T1000 (cell line): ENCODE measurements at places on chromosomes 7 and 10.

DNA sequence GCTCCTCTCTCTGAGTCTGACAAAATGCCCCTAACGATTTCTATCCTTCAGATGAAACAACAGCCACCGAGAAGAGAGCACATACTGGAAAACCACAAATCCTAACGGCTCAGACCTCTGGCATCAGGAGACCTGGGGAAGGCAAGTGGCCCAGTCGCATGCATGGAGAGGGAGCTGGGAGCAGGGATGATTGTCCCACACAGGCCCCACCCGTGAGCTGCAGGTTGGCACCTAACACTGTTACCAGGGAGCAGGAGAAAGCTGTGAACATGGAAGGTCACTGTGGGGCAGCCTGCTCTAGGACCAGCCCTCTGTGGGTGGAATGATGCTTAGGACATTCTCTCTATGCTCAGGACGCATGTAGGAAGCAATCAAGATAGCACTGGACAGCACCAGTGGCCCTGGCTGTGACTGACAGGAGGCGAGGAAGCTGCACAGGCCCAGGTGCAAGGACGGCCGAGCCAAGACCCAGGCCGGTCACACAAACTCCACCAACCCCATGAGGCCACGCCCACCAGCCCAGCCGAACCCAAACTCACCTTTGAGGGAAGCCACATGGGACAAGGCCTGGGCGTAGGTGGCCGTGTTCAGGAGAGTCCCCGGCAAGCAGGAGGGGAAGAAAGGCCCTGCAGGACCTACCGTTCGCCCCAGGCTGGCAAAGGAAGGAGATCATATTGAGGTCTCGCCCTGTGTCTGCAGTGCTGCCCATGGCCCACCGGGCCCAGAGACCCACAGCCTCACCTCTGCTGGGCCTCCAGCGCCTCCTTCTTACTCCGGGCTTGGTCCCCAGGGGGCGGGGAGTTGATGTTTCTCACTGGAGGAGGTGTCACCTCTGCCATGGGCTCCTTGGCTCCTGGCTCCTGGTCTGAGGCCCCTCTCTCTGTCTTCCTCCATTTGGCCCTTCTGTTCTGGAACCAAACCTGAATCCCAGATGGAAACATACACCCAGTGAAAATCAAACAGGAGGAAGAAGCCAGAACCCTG lies 9.7 kb downstream of the DRGX start:
- DNase-seq = no peak

DNA sequence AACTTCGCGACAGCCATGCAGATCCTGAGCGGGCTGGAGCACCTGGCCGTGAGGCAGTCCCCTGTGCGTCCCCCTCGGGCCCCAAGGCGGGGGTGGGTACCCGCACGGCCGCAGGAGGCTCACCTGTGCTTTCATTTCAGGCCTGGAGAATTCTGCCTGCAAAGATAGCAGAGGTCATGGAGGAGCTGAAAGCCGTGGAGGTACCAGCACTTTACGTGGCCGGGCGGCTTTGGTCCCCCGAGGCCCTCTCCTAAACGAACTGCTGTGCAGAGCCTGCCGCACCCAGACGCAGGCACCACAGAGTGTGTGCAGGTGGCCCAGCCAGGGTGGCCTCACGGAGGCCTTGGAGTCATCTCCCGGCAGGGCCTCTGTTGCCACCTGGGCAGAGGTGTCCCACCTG lies 11.1 kb upstream of the UTF1 start:
- DNase-seq = no peak

DNA sequence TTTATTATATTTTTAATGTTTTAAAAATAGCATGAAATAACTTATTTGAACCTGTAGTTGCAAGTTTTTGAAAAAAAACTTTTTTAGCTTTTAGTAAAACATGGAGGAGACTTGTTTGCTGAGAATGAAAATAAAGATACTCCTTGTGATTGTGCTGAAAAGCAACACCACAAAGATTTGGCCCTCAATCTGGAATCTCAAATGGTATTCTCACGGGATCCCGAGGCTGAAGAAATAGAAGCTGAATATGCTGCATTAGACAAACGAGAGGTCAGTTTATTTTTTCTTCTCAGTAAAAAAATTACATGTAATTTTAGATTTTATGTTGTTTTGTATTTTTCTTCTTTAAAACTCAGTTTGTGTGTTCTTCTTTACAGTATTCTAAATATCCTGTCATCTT lies 73.5 kb downstream of the ANKIB1 start:
- no peak for DNase-seq

- no peak for DNase-seq
Measured at GRCh38 chr7:25662841-25663800, 434.8 kb upstream of the NPVF start.

- DNase-seq = peak; percentile 35
Measured at GRCh38 chr7:71733107-71733870, 601.3 kb downstream of the GALNT17 start.

GRCh38 chr10:18104223-18104872 lies 35.9 kb upstream of the CACNB2 start:
- DNase-seq = no peak

GRCh38 chr10:34506786-34507185 lies 308.3 kb downstream of the PARD3 start:
- DNase-seq = no peak

DNA sequence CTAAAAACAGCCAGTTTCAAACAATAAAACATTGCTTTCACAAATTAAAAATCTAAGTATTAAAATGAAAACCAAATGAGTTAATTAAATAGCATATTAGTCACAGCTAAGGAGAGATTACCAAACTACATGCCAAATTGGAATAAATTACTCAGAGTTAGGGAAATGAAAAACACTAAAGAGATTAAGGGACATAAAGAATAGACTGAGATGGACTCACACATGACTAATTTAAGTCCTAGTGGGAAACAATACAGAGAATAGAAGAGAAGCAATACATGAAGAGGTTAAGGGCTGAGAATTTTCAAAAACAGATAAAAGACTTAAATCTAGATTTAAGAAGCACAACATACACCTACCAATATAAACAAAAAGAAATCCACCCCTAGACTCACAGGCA lies 110.6 kb downstream of the ZFAND4 start:
- DNase-seq = no peak

GRCh38 chr7:80277434-80278427 lies 143.1 kb downstream of the GNAI1 start:
- no peak for DNase-seq

- no peak for DNase-seq
Measured at GRCh38 chr7:10677211-10677610, 296.5 kb upstream of the PHF14 start.

DNA sequence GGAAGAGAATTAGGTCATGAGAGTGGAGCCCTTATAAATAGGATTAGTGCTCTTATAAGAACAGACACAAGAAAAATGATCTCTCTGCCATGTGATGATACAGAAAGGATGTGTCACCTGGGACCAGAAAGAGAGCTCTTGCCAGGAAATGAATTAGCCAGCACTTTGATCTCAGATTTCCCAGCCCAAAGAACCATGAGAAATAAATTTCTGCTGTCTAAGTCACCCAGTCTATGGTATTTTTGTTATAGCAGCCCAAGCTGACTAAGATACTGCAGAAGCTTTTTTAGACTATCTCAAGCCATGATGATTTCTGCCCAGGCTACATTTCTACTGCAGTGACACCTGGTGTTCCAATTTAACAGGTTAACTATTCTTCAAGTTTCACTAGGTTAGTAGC lies 84.8 kb downstream of the RSU1 start:
- no peak for DNase-seq

GRCh38 chr7:66629222-66630062 lies 761 bp downstream of the KCTD7 start:
- no peak for DNase-seq

GRCh38 chr10:124739986-124740368 lies 4.2 kb downstream of the FAM53B start:
- no peak for DNase-seq

GRCh38 chr7:32616625-32617024 lies 121.3 kb downstream of the AVL9 start:
- no peak for DNase-seq

GRCh38 chr7:129146237-129146979 lies 1.9 kb downstream of the TSPAN33 start:
- no peak for DNase-seq

- DNase-seq = no peak
Measured at GRCh38 chr10:71880425-71881306, 29.6 kb upstream of the PSAP start.

- no peak for DNase-seq
Measured at GRCh38 chr10:71719464-71720201, at the start of gene C10orf105. TSS of gene C10orf105 (minus strand) at chr10:71719778. CDS start at chr10:71716337, 3,441 bp downstream.

DNA sequence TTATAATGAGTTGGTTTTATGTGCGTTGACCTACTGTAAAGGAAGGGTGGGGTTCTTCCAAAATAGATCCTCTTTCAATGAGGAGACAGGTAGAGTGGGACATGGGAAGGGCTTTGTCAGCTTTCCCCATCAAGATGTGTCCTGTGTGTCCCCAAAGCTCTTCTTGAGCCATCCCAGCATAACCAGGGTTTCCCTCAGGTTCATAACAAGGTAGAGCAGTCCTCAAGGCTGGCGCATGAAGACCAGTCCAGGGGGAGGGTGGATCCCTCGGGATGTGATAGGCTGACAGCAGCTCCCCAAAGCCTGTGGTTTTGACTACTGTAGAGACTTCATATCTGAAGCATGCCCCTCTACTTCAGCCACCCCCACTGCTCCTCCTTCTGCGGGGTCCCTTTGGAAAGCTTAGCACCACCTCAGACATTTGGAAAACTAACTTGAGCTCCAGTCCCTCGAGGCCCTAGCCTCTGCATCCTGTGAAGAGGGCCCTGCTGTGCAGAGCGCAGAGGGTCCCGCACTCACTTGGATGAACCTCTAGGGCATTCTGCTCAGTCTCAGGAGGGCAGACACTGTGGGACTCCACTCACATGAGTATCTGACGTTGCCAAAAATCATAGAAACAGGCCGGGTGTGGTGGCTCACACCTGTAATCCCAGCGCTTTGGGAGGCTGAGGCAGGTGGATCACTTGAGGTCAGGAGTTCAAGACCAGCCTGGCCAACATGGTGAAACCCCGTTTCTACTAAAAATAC lies 1.1 kb upstream of the GIMAP8 start:
- no peak for DNase-seq

DNA sequence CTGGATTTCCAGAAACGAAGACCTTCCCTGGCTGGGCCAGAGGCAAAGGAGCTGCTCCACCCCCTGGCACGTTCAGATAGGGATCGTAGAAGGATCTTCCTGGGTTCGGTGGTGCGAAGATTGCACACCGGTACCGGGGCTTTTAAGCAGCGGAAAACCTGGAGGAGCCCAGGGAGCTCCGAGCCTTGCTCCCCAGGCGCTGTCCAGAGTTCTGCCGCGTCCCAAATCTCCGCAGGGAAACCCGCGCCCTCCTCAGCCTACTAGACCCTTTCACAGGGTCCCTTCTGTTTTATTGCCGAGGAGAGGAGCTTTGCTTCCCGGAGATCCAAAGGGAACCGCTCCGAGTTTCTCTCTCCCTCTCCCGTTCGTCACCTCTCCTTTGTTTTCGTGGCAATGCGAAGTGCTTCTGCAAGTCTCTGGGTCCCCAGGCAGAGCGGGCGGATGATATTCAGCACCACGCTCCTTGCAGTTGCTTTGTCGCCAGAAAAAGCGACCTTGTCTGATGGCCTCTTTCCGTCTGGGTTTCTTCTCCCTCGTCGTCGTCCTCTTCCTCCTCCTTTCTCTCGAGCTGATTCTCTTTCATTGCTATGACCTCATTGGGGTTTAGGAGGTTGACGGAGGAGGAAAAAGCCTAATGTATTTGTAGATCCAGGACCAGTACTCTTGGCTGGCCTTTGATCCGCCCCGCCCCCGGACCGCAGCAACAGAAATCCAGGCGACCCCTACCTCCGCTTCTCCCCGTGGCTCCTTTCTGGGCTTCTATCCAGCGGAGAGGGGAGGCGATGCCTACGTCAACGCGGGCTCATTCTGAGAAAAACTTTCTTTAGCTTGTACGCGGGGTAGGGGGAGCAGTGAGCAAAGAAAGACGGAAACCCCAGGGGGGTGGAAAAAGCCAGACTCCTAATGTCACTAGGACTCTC lies at the start of gene TMEM196:
Gene TMEM196, minus strand, starts transcription at position 777 of the 920 bp plus-strand sequence. CDS start 921 bp downstream, outside the sequence.
- DNase-seq = no peak

DNA sequence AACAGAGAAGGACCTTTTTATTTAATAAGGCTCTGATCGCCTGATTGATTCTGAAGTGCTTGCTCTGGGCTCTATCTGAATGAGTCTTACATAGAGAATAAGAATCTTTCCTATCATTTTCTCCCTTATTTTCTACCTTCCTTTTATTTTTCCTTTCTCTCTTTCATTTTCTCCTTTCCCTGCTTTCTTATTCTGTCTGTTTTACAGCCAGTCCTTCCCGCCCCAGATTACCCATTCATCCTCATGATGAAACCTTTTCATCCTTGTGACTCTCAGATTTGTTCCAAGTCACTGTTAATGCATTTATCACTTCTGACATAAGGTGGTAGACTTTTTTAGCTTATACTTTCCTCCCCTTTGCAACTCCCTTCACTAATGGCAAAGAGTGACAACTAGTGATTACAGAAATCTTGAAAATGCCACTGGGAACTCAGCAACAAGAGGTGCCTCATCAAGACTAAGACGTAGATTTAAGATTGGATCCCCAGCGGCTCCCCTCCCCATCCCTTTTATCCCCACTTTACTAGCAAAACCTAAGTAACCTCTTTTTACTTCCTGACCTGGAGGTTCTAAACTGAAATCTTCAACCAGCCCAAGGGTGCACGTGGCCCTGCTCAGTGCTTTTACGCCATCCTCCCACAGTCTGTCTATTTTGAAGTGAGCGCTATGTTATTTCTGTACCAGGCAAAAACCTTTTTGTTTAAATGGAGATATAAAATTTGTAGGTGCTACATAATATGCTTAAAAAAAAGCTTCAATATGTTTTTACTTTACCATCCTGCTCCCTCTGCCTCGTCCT lies 179.8 kb downstream of the DYNC1I1 start:
- DNase-seq = no peak

GRCh38 chr10:131994435-131994834 lies 12.7 kb upstream of the BNIP3 start:
- no peak for DNase-seq

- DNase-seq = no peak
Measured at GRCh38 chr10:29254123-29255046, 34.5 kb upstream of the LYZL1 start.

DNA sequence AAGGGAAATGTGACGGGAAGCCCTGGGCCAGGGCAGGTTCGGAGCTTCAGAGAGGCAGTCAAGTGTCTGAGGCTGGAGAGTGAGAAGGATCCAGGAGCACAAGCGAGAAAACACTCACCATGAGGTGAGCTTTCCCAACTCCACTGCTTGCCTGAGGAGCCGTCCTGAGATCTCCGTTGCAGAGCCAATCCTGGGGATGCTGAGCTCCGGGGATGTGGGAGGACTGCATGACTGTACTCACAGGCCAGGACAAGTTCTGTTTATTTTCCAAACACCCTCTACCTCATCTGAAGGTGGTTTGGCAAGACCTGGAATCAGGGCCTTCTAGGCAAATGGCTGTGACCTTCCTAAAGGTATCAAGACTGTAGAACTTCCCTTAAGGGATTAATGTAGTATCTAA lies 38.7 kb downstream of the GLI3 start:
- no peak for DNase-seq

- DNase-seq = no peak
Measured at GRCh38 chr7:99579281-99579955, 18.6 kb upstream of the TMEM225B start.
